ENCODE measurements at places on chromosomes 16 and 17. TPM values are rescaled to one million over a fixed set of nuclear protein-coding genes. Genes with fewer than 3 reads are reported as not detected.

GRCh38 chr16:72371307-72372086 lies 199.5 kb upstream of the PMFBP1 start:
- DNase-seq = peak; percentile 96

DNA sequence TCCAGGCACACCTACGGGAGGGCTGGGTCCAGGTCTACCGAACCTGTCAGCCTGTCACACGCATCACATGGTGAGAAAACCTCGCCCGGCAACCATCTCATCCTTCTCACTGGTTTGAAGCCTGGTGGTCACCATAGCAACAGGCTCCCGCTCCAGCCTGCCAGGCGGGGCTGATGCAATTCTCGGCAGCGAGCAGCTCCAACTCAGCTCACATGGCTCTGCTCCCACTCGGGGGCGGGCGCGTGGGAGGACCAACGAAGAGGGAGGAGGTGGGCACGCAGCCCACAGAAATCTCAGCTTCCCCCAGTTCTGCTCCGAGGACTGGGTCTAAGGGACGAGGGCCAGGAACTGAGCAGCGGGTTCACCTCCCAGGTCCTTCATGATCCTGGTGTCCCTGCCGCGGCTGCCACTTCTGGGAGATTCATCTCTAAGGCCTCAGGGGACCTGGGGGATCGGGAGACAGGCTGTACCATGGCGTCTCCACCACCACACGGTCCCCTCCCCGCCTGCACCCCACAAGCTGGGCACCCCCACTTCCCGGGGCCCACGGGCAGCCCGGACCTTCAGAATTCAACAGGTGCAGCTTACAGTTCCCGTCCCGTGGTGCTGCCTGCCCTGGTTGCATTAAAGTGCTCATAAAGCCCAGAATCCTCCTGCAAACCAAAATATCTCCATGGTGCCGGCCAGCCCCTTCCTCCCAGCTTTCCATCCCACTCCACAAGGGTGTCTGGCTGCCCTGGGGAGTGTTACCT lies 25.8 kb downstream of the ABR start:
- DNase-seq = no peak

- DNase-seq = no peak
Observed at GRCh38 chr16:50833929-50834328, 92.0 kb downstream of the CYLD start.

DNA sequence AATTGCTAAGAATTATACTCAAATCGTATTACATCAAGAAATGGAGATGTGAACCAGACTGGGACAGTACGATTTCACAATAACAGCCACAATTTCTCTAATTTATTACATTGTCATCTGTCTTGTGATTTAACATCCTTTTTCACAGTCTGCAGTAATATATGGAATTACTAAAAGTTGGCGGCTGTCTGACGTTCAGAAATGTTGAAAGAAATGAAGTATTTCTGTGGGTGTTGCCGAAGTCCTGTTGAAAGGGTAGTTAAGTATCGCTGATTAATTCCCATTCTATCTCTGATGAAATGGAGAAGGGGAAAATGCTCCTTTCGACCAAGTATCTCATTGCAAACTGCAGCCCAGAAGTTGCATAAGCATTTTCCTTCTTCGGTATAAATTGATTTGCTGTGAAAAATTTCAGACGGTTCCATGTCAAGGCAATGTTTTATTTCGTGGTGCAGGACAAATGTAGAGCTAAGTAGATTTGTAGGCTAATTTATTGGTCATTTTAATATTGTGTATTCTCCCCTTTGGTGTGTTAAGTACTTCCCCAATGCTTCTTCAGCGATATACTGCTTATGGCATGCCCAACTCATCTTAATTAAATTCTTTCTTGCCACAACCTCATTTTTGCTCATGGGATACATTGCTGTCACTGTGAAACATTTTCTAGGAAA lies 775.2 kb upstream of the RBFOX1 start:
- DNase-seq = no peak

DNA sequence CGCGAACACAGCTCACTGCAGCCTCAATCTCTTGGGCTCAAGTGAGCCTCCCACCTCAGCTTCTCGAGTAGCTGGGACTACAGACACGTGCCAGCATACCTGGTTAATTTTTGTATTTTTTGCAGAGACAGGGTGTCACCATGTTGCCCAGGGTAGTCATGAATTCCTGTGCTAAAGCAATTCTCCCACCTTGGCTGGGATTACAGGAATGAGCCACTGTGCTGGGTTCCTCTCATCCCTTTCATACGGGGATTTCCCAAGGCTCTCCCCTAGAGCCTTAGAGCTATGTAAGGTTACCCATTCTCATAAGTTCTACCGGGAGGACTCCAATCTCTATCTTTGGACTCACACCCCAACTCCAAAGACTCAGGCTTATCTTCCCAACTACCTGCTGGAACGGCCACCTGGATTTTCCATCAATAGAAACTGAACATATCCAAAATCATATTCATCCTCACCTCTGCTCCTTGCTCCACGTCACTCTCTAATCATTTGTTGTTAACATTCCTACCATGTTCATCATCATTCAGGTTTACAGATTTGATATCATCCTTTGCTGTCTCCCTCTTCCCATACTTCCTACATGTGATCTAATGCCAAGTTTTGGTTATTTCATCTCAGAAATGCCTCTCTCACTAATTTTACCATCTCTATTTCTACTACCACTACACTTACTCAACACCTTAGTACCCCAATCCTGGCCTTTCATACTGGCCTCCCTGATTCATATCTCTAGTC lies 92.5 kb downstream of the NCOR1 start:
- DNase-seq = no peak

DNA sequence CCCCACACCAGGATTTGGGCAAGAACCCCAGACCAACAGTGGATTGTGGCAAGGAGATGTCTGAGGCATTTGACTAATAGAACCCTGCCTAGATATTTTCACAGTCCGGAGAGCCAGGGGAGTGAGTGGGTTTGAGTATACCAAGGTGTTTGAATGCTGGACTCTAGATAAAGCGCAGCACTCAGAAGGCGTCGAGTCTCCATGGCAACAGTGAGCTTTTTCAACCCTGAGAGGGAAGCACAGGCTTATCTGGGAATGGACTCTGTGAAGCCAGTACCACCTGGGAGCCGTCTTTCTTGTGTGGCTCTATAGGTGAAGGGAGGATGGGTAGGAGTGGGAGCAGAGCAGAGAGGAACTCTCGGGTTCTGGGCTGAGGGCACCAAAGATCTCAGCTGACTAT lies 147.0 kb downstream of the SHISA6 start:
- DNase-seq = no peak

NPIPA2 gene
- total RNA-seq = not detected

SLC6A2 gene
- not detected for total RNA-seq

- DNase-seq = no peak
Observed at GRCh38 chr16:31464348-31464769, 5.1 kb downstream of the ARMC5 start.

DNA sequence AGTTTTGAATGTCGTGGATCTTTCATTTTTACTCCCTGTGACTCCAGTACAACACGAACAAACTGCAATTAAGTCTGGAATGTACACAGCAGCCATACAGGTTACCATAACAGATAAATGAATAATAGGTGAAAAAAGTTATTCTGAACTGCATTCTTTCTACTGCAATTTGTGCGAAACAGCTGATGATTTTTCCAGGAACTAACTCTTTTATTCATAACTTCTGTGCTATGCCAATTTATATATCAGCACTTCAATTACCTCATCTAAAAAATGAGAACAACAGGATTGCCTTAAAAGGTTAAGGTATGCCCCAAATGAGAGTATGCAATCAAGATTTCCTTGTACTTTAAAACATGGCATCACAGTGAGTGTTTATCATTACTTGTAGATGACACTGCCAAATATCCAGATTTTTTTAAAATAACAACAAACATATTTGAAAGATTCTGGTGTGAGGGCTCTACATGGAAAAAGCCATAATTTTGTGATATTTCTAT lies 238.9 kb downstream of the CDH8 start:
- no peak for DNase-seq

KCNJ18 gene
- total RNA-seq = not detected

DNA sequence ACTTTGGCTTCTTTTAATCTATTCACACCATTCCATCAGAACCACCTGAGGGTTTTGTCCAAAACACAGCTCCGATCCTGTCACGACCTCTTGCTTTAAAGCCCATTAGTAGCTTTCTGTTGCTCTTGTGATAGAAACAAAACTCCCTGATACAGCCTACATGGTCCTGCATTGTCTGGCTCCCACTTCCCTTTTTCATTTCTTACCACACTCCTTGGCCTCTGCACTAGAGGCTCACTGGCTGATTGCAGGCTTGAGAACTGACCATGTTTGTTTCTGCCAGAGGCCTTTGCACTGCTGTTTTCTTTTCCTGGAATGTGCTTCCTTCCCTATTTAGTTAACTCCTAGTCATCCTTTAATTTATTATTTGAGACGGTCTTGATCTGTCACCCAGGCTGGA lies 23.7 kb downstream of the IST1 start:
- no peak for DNase-seq

- DNase-seq = peak; percentile 26
Observed at GRCh38 chr17:4881761-4882555, 17.4 kb upstream of the C17orf107 start.

DNA sequence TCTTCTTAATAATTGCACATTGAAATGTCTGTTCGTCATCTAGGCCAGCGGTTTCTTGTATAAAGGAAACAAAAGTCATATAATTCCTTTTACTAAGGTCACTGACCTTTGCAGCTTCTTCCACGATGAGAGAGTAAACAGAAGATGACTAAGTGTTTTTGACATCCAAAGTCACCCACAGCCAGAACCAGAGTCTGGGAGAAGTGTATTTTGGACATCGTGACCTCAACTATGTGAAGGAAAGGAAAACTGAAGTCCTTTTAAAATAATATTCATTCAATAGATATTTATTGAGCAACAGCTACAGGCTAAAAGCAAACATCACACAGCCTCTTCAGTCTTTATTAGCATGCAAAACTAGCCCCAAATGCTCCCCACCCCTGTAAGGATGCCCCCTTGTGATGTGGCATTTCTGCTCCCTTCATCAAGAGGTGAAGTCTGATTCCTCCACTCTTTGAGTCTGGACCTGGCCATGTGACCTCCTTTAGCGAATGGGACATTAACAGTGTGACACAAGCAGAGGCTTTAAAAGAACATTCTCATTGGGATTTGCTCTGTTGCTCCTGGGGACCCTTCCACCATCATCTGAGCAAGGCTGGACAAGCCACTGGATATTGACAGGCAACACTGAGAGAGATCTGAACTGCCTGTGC lies 8.1 kb upstream of the PMP22 start:
- DNase-seq = peak; percentile 29

CYGB gene
- total RNA-seq = 2.5 TPM

CCL11 gene
- not detected for total RNA-seq

DNA sequence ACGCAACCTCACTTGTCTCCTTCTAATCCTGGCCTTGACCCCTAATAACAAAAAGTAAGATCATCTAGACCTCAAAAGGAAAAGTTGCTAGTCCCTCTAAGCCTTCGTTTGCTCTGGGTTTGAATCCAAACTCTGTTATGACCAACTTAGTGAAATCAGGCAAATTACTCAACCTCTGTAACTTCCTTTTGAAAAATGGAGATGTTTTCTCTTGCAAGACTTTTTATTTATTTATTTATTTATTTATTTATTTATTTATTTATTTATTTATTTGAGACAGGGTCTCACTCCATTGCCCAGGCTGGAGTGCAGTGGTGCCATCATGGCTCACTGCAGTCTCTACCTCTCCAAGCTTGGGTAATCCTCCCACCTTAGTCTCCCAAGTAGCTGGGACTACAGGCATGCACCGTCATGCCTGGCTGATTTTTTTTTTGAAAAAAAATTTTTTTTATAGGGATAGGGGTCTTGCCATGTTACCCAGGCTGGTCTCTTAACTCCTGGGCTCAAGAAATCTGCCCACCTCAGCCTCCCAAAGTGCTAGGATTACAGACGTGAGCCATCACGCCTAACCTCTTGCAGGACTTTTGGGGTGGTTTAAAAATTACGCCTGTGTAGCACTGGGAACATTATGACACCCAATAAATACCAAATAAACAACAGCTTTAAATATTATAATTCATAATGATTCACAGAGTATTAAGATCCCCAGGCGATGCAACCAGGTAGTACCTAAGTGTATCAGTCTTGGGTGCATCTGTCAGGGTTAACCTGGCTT lies 63.4 kb downstream of the PITPNC1 start:
- DNase-seq = no peak

- no peak for DNase-seq
Observed at GRCh38 chr17:83170571-83171260, 91.3 kb downstream of the METRNL start.

DNA sequence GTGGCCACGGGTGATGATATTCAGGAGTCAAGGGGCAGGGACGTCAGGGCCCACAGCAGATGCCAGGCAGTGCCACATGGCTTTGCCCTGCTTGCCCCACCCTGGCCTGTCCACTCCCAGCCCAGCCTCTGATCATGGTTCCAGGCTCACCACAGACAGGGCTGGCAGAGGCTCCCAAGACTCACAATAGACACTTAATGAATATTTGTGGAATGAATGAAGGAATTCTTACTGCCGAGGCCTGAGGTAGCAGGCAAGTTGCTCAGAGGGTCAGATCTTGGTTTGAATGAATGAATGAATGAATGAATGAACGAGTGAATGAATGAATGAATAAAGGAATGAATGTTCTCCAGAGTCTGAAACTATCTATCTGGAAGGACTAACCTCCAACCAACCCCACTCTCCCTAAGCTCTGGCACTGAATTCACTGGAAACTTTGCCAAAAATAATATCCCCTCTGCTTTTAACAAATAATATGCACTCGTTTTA lies 60.9 kb downstream of the RAI1 start:
- no peak for DNase-seq

- DNase-seq = no peak
Observed at GRCh38 chr16:24027466-24027865, 191.7 kb downstream of the PRKCB start.

DNA sequence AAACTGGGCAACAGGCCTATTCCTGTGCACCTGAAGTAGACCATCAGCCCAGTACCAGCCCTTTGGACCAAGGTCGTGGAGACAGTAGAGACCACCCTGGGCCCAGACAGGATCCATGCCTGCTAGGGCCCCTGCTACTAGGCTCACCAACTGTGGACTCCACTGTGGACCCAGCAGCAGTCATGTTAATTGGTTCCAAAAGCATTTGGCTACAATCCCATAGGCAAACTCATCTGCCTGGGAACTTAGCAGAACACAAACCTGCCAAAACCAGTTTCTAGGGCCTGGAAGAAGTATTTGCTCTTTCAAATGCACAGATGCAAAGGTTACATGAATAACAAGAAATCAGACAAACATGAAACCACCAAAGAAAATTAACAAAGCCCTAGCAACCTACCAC lies 53.1 kb downstream of the ACSM2A start:
- DNase-seq = no peak

PFAS gene
- 23.9 TPM for total RNA-seq

All from dermis microvascular lymphatic vessel endothelial cell (primary cell).